ENCODE measurements at places on chromosomes 2 and 18.

DNA sequence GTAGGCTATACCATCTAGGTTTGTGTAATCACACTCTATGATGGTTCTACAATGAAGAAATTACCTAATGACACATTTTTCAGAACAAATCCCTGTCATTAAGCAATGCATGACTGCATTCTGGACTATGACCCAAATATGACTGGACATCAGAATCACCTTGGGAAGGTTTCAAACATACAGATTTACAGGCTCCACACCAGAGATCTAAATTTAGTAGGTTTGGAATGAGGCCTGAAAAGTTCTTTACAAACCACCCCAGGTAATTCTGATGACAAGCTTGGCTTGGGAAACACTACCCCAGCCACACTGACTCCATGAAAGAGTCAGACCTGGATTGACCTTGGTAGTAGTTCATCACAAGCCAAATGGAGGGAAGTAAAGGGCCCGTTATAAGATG is 52.2 kb upstream of the NFE2L2 start:
- no peak for DNase-seq

GRCh38 chr2:69147841-69148533 is 135.0 kb downstream of the ANTXR1 start:
- no peak for DNase-seq

- DNase-seq, result no peak
These were observed 105.2 kb upstream of the ZNF521 start for GRCh38 chr18:25457126-25457525.

GRCh38 chr2:75920859-75921551 is 210.3 kb upstream of the GCFC2 start:
- no peak for DNase-seq

- no peak for DNase-seq
These were observed 247.7 kb downstream of the TPGS2 start for GRCh38 chr18:36580874-36581750.

GRCh38 chr2:21301871-21302455 is 178.2 kb downstream of the TDRD15 start:
- no peak for DNase-seq

DNA sequence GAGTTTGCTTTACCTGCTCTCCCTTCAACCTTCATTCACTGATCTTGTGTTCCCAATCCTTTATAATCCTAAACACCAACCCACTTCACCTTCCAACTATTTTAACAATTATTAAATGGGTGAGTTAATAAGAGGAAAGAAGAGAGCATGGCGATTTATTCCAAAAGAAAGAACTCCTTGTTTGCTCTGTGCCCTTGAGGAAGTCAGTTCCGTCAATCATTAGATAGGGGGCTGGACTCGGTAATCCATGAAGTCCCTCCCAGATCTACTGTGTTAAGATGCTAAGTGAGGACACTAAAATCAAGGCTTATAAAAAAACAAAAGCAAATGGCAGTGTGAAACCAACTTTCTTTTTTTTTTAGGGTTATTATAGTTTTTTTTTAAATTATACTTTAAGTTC is 589.9 kb downstream of the XIRP2 start:
- DNase-seq, result no peak

DNA sequence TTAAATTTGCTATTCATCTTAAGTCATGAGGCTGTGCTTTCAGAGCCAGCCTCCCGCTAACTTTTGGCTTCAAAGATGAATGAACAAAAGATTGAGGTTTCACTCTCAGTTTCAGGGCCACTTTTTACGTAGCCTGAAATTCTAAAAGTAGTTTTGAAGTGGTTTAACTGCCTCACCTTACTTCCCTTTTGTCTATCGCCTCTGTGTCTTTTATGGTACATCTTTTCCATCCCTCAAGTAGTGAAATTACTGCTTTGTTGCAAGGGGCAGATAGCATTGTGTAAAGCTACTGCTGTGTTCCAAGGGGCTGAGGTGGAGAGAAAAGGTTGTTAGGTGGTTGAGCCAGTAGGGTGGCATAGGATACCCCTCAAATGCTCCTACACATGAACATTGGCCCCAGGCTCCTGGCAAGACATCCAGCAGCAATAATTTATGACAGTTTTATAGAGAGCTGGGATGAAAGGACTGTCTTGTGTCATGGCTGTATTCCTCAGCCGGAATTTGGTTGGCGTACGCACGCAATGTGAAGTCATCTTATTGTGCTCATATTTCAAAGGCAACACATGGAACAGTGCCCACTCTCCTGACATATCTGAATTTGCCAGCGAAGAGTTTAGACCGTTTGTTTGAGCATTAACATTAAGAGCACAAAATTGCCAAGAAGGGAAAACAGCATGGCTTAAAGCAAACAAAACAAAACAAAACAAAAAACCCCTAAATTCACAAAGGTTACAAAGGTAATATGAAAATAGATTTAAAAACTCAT is 32.2 kb downstream of the QPCT start:
- no peak for DNase-seq

- DNase-seq, result no peak
These were observed 46.5 kb downstream of the FARSB start for GRCh38 chr2:222609381-222609780.

DNA sequence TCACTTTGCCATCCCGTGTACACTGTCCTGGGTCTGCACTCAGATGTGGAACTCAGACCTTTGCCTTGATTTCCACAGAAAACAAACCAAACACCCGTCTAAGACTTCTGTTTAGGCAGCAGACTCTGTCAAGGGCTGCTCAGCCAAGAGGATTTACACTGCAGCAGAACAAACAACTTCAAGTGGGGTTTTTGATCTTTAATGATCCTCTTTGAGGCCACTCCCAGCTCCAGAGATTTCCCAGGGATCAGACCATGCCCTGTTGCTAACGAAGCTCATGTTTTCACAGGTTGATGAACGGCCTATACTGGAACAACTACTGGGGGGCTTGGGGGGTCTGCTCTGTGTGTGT is 52.5 kb upstream of the LGALSL start:
- no peak for DNase-seq

DNA sequence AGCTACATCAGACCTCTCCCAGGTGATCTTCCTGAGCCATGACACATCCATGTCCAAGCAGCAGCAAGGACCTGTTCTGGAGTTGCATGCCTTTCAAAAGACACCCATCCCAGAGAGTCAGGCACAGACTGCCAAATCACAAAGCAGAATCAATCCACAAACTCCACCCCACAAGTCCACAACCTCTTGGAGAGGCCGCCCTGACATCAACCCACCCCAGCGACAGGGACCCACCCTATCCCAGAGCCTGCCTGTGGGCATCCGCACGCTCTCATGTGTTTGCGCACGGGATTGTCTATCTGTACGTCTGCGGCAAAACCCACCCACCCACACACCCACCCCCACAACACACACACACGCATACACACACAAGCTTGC is 11.9 kb downstream of the SMAD7 start:
- DNase-seq, result no peak

GRCh38 chr2:132975193-132976105 is 305.4 kb upstream of the LYPD1 start:
- DNase-seq, result no peak

GRCh38 chr2:207077266-207077665 is 88.5 kb downstream of the KLF7 start:
- DNase-seq, result no peak

DNA sequence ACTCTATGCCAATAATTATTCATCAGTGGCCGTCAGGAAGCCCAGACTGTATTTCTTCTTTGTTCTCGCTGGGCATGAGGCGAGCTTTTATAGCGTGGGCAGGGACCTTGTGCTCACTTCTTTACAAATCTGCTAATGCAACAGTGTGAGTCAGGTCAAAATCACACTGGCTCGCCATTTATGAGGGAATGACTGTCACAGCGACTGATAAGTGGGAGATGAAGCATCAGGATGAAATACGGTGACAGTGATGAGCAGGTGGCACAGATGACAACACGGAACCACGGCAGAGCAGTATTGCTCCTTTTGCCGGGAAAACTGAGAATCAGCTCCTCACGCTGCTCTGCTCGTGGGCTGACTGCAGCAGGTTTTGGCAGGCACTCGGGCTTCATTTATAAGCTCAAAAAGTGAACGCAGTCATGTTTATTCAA is 20.5 kb downstream of the TYMS start:
- no peak for DNase-seq

DNA sequence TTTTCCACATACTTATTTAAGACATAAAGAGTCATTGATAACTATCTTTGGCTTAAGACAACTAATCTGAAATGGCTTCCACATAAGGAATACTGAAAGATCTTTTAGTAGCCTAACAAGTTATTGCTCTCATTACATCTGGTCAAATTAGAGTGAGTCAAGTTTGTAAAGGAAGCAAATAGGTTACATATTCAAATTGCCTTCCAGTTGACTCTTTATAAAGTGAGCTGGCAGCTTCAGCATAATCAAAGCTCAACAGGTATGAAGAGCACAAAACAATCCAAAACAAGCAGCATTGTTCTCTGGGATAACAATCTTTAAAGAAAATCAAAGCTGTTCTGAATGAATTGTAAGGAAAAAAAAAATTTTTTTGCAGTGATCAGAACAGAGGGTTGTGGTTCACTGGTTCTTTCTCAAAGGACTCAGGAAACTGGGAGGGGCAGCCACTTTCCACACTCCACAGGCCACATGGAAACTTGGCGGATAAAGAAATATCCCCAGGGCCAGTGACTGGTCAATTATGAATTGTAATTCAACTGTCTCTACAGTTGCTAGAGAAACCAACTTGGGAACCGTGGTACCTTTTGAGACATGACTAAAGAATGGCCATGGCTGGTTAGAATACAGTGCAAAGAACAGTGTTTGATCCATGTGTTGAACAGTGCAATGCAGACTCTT is 369.3 kb upstream of the KCNH7 start:
- DNase-seq, result no peak

DNA sequence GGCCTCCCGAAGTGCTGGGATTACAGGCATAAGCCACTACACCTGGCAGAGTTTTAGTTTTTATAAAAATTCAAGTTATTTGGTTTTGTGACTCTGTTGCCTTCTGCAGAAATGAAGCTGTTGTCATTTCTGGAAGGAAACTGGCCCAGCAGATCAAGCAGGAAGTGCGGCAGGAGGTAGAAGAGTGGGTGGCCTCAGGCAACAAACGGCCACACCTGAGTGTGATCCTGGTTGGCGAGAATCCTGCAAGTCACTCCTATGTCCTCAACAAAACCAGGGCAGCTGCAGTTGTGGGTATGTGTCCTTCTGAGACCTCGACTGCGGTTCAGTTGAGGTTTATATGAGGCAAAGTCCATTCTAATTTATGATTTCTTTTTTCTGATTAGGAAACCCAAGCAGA is 7.2 kb downstream of the MTHFD2 start:
- no peak for DNase-seq

DNA sequence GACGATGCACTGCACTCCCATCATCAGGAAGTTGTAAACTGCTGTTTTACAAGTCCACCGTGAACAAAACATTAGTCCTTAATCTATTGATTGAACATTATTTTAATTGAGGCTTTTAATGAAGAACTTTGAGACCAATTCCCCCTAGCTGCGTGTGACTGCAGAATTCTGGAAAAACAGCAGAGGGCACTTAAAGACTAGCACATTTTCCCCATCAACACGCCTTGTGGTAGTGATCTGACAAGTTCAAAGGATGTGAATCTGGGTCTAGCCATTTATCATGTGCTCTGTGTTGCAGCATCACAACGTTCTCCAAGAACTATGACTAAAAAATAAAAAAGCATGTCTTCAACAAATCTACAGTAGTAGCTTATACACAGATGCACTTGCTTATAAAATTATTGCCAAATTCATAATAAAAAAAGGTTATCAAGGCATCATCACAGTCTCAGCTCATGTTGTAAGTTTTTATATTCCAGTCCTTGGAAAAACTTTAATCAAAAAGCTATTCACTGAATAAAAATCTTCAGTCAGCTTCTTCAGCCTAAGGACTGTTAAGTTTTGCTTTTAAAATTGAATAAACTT is 35.8 kb downstream of the SKOR2 start:
- DNase-seq, result no peak

DNA sequence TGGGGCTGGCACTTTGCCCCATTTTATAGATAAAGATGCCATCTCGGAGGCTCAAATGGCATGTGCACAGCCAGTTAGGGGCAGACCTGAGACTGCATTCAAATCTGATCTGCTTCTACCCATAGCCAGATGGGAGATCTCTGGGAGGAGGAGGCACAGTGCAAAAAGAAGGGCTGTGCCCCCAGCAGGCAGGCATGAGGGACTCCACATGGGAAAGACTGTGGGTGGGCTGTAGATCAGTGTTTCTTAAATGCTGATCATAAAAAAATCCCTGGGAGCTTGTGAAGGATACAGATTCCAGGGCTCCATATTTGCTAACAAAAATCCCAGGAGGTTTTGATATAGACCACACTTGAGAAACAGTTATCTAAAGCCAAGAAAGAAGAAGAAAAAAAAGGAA is 15.2 kb downstream of the PAX8 start:
- no peak for DNase-seq

- no peak for DNase-seq
These were observed 5.1 kb downstream of the ACTR1B start for GRCh38 chr2:97658691-97659157.

- DNase-seq, result peak; percentile 25
These were observed 558 bp downstream of the THAP4 start for GRCh38 chr2:241636182-241637017.

- DNase-seq, result peak; percentile 25
These were observed 52.2 kb downstream of the CDK15 start for GRCh38 chr2:201858281-201859184.

GRCh38 chr18:49910019-49910418 is 96.7 kb upstream of the ACAA2 start:
- DNase-seq, result no peak

DNA sequence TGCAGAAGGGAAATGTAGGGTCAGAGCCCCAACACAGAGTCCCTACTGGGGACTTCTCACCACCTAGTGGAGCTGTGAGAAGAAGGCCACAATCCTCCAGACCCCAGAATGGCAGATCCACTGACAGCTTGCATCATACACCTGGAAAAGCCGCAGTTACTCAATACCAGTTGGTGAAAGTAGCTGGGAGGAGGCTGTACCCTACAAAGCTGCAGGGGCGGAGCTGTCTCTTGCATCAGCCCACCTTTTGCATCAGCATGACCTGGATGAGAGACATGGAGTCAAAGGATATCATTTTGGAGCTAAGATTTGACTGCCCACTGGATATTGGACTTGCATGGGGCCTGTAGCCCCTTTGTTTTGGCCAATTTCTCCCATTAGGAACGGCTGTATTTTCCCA is 237.3 kb downstream of the CALCRL start:
- DNase-seq, result no peak

DNA sequence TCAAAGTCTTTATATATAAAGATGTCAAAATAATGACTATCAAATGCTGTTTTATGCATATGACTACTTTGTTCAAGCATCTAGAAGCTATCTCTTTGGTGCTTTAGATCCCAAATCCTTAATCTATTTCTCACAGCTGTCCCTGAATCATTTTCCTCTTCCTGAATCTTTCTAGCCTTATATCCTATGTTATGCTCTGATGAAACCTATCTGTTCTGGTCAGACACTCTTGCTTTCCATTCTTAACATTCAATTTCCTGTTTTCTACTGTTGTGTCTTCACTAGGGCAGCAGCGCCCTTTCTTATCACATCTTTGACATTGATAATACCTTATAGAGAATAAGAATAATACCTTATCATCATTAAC is 6.3 kb upstream of the PARD3B start:
- DNase-seq, result no peak

- DNase-seq, result peak; percentile 12
These were observed 193.6 kb upstream of the PKDCC start for GRCh38 chr2:41854227-41854626.

GRCh38 chr2:174985614-174986013 is 19.6 kb downstream of the CHN1 start:
- no peak for DNase-seq
